Islet precursor cell (in vitro differentiated cells): ENCODE measurements at places on chromosomes 16 and 17.
A peak's percentile ranks its signal among the peaks of the same experiment; 100 is the strongest.

DNA sequence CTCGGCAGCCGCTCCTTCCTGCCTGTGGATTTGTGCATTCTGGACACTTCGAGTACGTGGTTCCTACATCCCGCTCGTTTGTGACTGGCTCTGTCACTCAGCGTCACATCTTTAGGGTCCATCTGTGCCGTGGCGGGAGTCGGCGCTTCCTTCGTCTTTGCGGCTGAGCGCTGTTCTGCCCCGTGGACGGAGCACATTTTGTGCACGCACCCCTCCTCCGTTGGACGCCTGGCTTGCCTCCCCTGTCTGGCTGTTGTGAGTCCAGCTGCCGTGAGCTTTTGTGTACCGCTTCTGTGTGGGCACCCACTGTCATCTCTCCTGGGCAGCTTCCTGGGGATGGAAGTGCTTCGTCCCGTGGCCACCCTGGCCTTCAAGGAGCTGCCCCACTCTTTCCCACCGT, 6.4 kb downstream of the ZNF469 start:
- no peak for DNase-seq

GRCh38 chr17:63196772-63197335, 230.8 kb downstream of the TANC2 start:
- no peak for DNase-seq

DNA sequence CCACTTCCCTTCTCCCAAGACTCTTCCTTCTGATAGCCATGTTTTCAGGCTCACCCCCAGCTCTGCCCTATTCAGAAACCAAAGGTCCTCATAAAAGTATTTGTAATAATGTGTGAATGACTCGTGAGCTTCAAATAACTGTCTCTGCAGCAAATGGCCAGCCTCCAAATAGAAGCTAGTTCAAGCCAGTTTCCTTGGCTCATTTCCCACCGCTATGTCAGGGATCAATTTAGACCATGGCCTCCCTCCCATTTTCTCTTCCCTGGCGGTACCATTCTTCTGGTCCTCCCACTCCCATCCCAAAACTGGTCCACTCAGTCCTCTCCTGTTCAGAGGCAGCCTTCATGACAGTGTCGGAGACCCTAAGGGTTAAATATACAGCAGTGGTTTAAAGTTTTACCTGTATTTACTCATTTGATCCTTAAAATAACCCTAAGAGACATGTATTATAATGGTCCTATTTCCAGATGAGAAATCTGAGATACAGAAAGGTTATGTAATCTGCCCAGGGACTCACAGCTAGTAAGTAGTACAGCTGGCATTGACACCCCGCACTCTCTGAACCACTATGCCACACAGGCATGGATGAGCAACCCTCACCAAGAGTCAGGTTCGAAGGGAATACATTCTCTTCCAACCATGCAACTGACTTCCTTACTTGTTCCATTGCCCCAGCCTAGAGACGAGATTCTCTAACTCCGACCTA, 42.9 kb downstream of the GAS7 start:
- DNase-seq: no peak

DNA sequence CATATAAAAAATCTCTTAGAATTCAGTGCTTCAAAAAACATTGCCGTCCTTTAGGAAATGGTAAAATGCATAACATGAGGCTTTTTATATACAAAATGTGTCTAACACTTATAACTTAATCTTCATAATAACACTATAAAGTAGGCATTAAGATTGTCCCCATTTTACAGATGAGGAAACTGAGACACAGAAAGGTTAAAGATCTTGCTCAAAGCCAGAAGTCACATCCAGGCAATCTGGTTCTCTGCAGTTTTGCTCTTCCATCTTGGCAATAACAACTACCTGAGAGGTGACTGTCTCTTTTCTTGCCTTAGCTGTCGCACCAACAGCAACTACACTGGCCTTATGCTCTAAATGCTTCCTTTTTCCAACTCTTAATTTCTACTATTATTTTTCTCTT, 24.5 kb downstream of the AP1G1 start:
- no peak for DNase-seq

DNA sequence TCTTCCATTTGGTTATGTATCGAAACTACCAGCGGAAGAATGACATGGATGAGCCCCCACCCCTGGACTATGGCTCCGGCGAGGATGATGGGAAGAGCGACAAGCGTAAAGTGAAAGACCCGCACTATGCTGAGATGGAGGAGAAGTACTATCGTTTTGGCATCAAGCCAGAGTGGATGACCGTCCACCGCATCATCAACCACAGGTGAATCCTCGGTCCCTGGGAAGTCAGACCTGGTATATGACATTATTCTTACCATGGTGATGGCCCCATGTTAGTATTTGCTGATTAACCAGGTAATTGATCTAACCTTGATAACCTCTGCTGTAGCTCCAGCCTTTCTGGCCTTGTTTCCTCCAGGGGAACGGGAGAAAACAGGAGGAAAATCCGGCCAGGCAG, 8.5 kb downstream of the CHD3 start:
- peak; percentile 30 for DNase-seq

GRCh38 chr17:69762766-69763165, 312.3 kb upstream of the KCNJ16 start:
- no peak for DNase-seq

GRCh38 chr17:17684906-17685774, 3.9 kb downstream of the RAI1 start:
- DNase-seq: no peak

GRCh38 chr16:64971171-64971570, 150.7 kb downstream of the CDH11 start:
- DNase-seq: no peak
